Stimulated activated CD8-positive, alpha-beta memory T cell treated with anti-CD3 and anti-CD28 coated beads, Interleukin-7, amount 100 ng/mL, for 48 hours (primary cell): ENCODE measurements at places on chromosomes 12 and 14.

GRCh38 chr12:111352296-111352993 is 16.4 kb downstream of the PHETA1 start:
- no peak for DNase-seq

DNA sequence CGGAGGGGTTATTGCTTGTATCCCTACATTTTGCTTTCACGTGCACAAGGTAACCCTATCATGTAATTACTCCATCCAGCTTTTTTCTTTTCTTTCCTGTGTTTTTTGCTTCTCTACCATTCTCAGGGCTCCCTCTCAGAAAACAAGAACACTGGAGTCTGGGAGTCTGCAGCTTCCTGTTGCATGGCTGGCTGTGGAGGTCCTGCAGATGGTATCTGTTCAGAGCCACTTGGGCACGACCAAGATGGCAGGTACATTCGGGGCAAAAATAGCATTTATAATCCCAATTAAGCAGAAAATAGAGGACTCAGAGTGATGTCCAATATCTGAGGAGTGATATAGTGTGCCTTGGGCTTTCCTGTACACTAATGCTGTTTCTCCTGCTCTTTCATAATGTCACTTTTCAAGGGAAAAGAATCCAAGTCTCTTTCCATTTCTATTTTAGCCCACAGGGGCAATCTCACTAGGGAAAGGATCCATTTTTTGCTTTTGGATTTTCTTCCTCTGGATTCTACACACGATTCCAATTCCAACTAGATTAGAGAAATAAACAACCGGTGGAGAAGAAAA is 3.2 kb upstream of the NUMB start:
- no peak for DNase-seq

DNA sequence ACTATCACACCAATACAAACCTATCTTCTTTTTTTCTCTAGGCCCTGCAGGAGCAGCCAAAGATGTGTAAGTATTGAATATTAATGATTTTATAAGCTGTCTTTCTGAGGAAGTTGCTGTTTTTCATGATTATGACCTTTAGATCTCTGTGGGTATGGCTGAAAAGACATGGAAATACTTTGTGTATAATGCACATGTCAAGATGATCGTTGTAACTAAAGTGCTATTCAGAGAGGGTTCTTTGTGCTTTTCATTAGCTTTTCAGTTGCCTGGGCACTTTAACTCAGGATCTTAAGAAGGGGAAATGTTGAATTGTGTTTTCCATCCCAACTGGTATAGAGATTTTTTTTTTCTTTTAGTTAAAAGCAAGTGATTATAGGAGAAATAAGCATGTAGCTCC is 18.1 kb downstream of the C12orf75 start:
- no peak for DNase-seq

- no peak for DNase-seq
Measured at GRCh38 chr12:106601496-106601895, 18.7 kb downstream of the RFX4 start.

GRCh38 chr14:56180754-56181542 is 62.7 kb downstream of the PELI2 start:
- DNase-seq, result no peak

DNA sequence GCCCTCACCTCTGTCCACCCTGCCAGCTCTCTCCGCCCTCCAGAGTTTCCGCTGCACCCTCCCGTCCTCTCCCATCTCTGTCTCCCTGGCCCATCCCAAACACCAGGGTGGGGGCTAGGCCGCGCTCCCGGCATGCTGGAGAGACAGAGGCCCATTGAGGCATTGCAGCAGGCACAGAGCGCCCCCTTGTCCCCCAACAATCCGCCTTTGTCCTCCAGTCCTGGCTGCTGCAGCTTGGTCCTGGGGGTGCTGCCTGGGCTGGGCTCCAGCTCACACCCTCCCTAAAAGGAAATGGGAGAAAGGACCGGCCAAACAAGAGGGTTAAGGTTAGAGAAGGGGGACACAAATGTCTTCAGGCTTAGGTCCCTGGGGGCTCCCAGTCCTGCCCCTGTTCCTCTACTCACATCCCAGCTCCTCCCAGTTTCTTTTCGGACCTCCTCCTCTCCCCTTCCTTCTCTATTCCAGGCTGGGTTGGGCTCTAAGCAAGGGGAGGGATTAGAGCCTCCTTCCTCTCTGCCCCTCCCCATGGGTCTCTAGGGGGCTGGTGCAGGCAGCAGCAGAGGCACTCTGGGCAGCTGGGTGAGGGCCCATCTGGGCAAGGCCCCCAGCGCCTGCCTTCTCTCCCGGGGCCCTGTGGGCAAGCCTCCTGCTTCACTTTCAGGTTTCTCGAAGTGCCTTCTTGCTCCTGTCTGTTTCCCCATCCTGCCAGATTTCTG is at the start of gene CMTM5:
CMTM5 (plus strand) TSS at position 565 of the 716 bp plus-strand sequence. CDS start 206 bp downstream, outside the sequence.
- DNase-seq, result no peak

- DNase-seq, result no peak
Measured at GRCh38 chr14:60487211-60487610, 1.3 kb upstream of the C14orf39 start.

- no peak for DNase-seq
Measured at GRCh38 chr12:18998343-18999261, 130.9 kb upstream of the PLEKHA5 start.

DNA sequence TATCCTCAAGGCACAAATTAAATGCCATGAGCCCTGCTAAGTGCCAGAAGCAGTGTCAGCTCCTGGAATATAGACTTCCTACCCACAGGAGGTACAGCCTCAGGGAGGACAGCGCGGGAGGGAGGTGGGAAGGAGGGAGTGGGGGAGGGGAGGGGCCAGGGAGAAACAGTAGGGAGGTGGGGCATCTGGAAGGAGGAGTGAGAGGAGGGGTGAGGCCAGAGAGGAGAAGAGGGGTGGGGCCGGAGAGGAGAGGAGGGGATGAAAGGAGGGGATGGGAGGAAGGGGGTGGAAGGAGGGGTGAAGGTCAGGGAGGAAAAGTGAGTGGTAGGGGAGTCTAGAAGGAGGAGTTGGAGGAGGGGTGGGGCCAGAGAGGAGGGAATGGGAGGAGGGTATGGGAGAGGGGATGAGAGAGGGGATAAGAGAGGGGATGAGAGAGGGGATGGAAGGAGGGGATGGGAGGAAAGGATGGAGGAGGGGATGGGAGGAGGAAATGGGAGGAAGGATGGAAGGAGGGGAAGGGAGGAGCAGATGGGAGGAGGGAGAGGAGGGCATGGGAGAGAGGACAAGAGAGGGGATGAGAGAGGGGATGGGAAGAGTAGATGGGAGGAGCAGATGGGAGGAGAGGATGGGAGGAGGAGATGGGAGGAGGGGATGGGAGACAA is 9.2 kb upstream of the CCDC197 start:
- DNase-seq, result no peak

GRCh38 chr14:106826833-106827369 is 1300.5 kb downstream of the TMEM121 start:
- DNase-seq, result no peak

DNA sequence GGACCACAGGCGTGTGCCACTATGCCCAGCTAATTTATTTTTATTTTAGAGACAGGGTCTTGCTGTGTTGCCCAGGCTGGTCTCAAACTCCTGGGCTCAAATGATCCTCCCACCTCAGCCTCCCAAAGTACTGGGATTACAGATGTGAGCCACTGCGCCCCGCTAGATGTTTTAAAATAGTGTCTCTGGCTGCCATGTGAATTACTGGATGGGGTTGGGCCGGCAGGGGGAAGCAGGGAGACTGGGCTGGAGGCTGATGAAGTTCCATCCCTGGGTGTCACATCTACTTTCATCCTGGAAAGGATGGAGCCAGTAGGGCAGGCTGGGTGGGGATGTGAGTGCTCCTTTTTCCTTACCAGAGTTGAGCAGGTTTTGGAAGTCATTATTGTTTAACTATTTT is 46.1 kb downstream of the DNAH10 start:
- no peak for DNase-seq

DNA sequence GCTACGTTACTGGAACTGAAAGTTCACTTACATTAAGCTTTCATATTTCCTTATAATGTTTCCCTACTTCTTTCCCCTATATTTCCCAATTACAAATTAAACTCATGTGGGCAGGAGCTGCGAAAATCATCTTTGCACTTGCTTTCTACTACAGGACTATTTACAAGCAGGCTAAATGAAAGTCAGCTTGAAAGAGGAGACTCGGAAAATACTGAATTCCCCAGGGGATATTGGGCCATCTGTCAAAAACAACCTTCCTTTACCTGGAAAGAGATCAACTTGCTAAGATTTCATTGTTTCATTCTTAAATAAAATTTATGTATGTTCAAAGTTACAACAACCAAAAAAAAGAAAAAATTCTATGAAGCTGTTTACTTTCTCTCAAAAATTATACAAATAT is 92.8 kb upstream of the BBS10 start:
- DNase-seq, result no peak

DNA sequence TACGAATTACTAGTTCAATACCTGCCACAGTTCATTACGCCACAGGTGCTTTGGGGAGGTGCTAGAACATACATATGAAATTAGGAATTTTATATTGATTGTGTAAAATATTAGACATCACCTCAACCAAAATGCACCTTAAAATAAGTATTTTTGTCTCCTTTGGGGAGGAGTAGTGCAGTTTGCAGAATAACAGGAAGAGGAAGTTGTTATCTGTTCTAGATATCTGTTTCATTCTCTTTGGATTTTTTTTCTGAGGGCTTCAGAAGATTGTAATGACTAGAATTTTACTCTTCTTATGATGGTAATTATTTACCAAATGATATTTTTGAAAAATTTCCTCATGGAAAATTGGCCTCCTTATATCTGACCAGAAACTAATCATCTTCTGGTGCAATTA is 9.9 kb upstream of the GYS2 start:
- no peak for DNase-seq

GRCh38 chr14:68856572-68856971 is 63.7 kb upstream of the ZFP36L1 start:
- DNase-seq, result no peak

GRCh38 chr12:34333337-34333736 is 311.0 kb downstream of the ALG10 start:
- no peak for DNase-seq

DNA sequence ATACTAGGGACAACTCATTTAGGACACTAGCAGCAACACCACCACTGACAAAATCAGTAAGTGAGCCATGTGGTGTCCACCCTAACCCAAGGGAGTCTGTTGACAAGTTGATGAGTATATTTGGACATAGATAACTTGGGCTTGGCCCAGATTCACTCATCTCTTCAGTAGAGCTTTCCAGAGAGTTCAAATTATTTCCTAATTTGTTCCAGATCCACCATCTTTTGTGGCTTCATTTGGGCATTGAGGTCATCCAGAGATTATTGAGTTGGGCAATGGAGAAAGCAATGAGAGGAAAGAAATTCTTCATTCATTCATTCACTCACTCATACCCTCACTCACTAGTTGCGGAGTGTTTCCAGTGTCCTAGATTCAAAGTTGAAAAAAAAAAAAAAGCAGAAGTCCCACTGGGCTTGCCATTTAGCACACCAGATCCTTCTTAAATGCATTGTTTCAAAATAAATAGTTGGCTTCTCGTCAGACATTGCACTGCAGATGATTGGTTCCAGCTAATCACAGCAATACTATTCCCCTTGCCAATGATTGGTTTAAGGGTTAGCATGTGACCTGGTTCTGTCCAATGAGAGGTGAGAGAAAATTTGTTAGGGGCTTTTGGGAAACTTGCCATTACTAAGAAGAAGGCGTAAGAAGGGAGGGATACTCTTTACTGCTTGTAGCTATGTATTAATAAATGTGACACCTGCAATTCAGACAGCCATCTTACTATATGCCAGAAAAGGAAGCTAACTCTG is 31.8 kb upstream of the WSCD2 start:
- DNase-seq, result no peak
